ENCODE measurements at places on chromosomes 5 and 9.

DNA sequence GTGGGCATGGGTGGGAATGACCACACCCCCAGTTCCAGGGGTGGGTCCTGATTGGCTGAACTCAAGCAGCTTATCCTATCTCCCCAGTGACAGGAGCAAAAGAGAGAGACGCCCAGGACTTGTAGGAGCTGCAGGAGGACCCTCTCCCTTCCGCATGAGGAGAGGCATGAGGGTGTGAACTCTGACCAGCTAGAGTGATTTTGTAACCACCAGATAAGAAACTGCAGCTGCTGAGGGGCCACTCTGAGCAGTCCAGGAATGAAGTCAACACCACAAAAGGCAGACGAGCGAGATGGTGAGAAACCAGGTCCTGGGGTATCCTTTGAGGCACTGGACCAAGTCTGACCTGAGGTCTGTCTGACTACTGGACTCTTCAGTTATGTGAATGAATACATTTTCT, 521.9 kb downstream of the BNC2 start:
- peak; percentile 21 for DNase-seq

- DNase-seq, result peak; percentile 45
Measured at GRCh38 chr5:60668686-60669304, 31.2 kb downstream of the DEPDC1B start.

GRCh38 chr5:157857816-157858526, 974 bp downstream of the CLINT1 start:
- peak; percentile 68 for DNase-seq

DNA sequence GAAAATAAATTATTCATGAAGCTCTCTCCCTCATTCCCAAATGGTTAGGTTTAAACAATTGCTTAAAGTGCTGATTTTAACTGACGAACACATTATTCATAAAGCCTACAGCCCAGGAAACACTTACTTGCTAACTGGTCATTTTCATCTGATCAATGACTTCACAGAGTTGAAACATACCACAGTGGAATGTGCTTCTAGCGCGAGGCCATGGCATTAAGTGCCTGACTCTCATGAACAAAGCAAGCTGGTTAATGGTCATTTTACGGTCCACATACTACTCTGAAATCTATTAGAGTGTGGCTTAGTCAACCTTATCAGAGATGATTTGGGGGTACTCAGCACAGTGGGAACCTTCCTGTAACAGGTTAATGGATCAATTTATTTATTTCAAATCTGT, 114.6 kb downstream of the MED27 start:
- DNase-seq, result no peak

- no peak for DNase-seq
Measured at GRCh38 chr9:121120386-121120785, 45.6 kb downstream of the CNTRL start.

GRCh38 chr5:179820127-179820482, 600 bp upstream of the SQSTM1 start:
- DNase-seq, result peak; percentile 32
